ENCODE measurements at places on chromosomes 11 and 22. TPM values are rescaled to one million over a fixed set of nuclear protein-coding genes. Genes with fewer than 3 reads are reported as not detected.

The PHOX2A gene
- not detected for total RNA-seq

The CYB5R2 gene
- 3.4 TPM for total RNA-seq

The GGTLC3 gene
- total RNA-seq: not detected

The C11orf87 gene
- total RNA-seq: under 0.01 TPM

The FAM180B gene
- total RNA-seq: not detected

The FXYD2 gene
- total RNA-seq: 0.38 TPM
